CD4-positive, alpha-beta T cell treated with Interleukin-1 beta for 1 hour (primary cell): ENCODE measurements at places on chromosomes 7 and 10.

DNA sequence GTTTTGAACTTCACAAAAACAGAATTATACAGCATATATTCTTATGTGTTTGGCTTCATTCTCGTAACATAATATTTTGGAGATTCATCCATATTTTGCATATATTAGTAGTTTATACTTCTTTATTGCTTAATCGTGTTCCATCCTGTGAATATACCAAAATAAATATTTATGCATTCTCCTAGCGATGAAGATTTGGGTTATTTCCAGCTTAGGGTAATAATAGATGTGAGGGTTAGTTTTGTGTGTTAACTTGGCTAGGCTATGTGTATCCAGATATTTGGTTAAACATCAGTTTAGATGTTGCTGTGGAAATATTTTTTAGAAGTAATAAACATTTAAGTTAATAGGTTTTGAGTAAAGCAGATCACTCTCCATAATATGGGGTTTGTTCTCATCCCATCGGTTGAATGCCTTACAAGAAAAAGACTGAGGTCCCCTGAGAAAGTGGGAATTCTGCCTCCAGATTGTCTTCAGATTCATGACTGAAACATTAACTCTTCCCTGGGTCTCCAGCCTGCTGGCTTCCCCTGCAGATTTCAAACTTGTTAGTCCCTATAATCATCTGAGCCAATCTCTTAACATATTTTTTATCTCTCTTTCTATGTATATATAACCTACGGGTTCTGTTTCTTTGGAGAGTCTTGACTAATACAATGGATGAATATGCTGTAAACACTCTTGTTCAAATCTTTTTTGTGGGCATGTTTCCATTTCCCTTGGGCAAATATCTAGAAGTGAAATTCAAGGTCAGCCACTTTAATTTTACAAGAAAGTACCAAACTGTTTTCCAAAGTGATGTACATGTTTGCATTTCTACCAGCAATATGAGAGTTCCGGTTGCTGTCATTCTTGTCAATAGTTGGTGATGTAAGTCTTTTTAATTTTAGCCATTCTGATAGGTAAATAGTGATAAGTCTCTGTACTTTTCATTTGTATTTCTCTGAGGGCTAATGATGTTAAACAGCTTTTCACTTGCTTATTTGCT, 48.7 kb downstream of the PDK4 start:
- no peak for DNase-seq

- no peak for DNase-seq
Measured at GRCh38 chr10:78383378-78384048, 349.9 kb downstream of the RPS24 start.

GRCh38 chr10:43857206-43857930, 208.7 kb upstream of the ZNF32 start:
- no peak for DNase-seq

GRCh38 chr10:62919776-62920175, 103.6 kb upstream of the EGR2 start:
- DNase-seq: no peak

DNA sequence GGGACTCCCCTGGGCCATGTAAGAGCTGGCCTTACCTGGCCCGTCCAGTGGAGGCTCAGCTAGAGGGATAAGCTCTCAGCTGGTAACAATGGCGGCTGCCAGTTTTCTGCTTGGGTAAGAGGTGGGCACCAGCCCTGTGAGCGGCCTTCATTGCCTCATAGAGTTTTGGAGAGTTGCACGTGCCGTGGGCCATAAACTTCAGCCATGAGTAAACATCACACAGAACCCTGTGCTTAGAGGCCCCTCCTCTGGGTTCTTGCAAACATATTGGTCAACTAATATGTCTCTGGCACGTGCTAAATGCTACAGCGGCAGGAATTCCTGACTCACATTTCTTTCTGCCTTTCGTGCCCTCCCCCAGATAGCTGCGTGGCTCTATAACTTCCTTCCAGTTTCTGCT, 103.9 kb upstream of the LEP start:
- DNase-seq: peak; percentile 26

DNA sequence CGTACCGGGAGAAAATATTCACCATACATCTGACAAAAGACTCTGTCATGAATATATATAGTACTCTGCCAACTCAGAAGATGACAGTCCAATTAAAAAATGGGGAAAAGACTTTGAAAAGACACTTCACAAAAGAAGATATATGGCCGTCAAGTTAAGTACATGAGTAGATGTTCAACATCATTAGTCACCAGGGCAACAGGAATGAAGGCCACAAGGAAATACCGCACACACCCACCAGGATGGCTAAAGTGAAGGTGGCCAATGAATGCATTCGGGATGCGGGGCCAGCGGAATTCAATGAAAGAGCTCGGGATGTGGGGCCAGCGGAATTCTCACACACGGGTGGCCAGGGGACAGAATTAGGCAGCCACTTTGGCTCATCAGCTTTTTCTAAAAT, 42.2 kb downstream of the MAD1L1 start:
- no peak for DNase-seq

- DNase-seq: no peak
Measured at GRCh38 chr10:125103466-125103865, 56.9 kb downstream of the CTBP2 start.

GRCh38 chr7:141649865-141650634, 51.9 kb downstream of the DENND11 start:
- DNase-seq: peak; percentile 23

DNA sequence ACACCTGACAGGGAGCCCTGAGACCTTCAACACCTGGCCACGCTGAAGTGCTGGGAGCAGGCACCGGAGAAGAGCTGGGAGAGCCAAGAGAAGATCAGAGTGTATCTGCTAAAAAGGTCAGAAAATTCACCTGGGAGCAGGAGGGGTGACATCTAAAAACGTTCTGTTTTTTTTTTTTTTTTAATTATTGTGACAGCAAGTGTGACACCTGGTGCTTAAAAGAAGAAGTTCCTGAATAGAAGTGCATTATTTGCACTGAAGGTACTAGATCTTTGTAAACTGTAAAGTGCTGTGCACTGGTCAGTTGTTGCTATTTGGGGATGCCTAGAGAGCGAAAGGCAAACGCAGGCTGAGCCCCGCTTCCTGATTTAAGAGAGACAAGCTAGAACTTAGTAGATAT, 422.0 kb downstream of the PLXNA4 start:
- DNase-seq: no peak

DNA sequence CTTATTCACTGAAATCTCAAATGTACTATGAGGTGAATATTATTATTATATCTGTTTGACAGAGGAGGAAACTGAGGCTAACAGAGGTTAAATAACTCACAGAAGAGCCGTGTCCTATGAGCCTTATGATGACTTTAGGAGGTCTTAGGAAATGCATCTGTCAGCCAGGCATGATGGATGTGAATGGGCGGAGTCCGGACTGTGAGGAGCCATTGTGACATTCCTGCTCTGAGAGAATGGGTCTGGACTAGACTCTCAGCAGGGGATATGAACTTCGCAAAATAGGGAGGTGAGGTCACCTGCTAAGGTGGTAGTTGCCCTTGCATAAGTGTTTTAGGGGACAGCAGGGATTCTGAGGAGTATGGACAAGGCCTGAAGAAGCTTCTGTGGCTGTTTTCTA, 153.6 kb downstream of the TMEM178B start:
- DNase-seq: no peak

- DNase-seq: no peak
Measured at GRCh38 chr10:1354809-1355710, 298.9 kb downstream of the WDR37 start.

GRCh38 chr10:91088300-91089140, 131.9 kb upstream of the PCGF5 start:
- DNase-seq: peak; percentile 29

DNA sequence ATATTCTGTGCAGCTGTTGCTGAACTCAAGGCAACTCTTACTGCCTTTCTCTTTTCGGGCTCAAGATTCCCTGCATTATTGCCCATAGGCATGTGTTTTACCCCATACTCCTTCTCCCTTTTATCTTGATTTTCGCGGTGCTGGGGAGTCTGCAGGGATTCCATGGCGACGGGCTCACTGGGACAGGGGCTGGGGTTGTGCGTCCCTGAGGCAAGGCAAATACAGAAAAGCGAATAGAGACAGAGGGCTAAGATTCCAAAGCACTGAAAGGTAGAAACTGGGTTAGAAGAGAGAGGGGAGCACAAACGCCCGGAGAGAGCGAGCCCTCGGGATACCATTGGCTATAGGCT, 519 bp upstream of the RPP38 start:
- DNase-seq: no peak

DNA sequence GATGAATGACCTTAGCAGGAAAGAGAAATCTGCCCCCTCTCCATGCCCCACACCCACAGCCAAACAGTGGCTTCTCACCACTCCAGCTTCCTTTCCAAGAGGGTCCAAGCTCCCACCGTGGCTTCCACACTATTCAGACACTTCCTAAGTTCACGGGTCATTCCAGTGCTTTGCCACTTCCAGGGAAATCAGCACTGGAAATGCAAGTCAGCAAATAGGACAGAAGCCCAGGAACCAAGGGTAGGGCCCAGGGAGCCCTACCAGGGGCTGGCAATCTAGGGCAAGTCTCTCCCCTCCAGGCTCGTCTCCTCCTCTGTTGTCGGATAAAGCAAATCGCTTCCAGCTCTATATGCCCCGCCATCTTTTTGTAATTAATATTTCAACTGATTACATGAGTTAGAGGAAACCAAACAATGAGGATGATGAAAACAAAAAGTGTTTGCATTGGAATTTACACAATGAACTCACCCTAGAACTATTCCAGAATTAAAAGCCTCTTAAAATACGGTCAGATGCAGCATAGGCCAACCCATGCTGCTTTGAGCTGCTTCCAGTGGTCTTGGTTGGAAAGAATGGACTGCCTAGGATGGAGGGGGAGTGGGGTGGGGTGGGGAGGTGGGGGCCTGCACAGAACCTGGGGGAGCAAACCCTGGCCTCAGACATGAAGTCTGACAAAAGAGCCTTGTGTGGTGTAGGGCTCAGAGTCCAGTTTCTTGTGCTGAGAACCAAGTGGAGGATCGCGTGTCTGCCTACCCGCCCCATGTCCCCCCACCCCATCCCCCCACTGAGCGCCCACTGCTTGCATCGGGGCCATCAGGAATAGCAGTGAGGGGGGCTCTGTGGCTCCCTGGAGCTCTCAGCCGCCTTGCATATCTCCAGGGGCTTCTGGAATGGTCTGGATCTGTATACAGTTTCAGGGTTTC, 74.6 kb upstream of the CPXM2 start:
- DNase-seq: no peak

GRCh38 chr10:16662923-16663322, 141.2 kb upstream of the C1QL3 start:
- no peak for DNase-seq

DNA sequence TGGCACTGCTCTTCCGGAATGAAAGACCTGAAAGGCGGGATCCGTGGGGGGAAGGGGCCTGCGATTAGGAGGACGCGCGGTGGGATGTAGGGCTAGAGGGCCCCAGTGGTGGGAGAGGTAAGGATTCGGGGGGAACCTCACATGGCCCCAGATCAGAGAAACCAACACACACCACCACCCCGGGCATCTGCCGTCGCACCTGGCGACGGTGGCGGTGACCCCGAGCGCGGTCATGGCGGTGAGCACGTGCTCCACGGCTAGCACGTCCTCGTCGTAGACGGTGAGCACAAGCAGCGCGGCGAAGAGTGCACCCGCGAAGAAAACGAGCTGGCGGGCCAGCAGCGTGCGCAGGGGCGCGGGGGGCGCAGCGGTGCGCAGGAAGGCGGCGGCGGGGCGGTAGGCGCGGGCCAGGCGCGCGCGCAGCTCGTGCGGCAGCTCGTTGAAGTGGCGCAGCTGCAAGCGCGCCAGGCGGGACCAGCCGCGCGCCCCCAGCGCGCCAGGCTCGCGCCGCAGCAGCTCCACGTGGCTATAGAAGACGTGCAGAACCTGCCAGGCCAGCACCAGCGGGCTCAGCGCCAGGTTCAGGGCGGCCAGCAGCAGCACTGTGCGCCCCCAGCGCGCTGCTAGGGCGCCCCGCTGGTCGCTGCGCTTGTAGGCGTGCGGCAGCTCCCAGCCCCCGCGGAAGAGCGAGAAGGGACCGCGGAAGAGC, 5.7 kb downstream of the ATG9B start:
- DNase-seq: peak; percentile 40

GRCh38 chr7:78530351-78530750, 731.8 kb downstream of the PHTF2 start:
- no peak for DNase-seq

DNA sequence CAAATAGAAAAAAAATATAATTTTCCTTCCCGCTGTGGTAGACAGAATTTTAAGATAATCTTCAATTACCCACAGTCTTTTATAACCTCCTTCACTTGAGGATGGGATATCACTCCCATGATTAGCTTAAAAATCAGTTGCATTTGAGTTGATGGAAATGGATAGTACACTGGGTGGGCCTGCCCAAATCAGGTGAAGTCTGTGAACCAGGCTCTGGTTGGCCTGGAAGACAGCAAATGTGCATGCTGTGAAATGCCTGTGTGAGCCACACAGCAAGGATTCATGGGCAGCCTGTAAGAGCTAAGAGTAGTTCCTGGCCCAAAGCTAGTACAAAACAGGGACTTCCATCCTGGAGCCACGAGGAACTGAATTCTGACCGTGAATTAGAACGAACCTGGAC, 548.0 kb downstream of the CALN1 start:
- DNase-seq: no peak

DNA sequence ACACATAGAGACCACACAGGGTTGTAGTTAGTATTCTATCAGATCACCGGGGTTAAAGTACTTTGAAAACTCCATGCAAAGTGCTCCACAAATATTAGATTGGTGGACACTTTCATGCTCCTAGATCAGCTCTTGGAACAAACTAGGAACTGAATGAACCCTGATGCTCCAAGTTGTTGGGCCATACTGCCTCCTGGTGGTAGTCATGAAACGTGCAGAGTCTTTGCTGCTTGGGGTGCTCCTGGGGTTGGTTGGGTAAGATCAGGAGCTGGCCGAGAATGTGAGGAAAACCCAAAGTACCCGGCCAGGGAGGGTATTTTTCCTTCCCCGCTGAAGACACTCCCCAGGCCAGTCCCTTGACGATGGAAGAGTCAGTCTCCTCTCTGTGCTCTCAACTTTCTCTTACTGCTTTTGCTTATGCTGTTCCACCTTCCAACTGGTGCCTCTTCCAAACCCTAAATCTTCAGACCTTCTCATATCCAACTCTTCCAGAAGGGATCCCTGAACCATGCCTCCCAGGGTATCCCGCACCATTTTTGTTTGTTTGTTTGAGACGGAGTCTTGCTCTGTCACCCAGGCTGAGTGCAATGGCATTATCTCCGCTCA, 918 bp upstream of the RPEL1 start:
- peak; percentile 64 for DNase-seq
